Endothelial cell (in vitro differentiated cells): ENCODE measurements at places on chromosomes 1 and 21.

GRCh38 chr1:110328700-110329099, 10.5 kb upstream of the RBM15 start:
- DNase-seq = no peak

DNA sequence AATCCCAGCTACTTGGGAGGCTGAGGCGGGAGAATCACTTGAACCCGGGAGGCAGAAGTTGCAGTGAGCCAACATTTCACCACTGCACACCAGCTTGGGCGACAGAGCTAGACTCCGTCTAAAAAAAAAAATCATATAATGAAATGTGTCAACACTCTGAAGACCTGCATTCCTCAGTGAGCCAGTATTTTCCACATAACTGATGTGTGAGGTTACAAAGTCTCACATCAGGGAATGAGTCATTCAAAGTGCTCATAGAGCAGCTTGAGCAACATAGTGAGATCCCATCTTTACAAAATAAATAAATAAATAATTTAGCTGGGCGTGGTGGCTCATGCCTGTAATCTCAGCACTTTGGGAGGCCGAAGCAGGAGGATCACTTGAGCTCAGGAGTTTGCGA, 65.5 kb downstream of the CASZ1 start:
- DNase-seq = no peak

- no peak for DNase-seq
These were observed 61.3 kb downstream of the NDUFS5 start for GRCh38 chr1:39087435-39087834.

- DNase-seq = no peak
These were observed 33.7 kb downstream of the GLUL start for GRCh38 chr1:182357913-182358312.

DNA sequence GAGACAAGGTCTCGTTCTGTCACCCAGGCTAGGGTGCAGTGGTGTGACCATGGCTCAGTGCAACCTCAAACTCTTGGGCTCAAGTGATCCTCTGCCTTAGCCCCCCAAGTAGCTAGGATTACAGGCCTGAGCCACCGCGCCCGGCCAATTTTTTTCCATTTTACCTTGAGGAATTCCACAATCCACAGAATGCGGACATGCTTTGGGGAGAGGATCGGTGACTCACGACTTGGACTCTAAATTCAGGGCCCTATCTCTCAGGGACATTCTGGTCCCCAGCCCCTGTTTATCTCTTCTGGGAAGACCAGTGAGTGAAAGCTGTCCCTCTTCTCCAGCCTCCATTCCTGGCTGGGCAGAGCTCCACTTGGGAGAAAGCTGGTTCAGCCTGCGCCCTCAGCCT, 5.2 kb downstream of the PADI1 start:
- no peak for DNase-seq
